ENCODE measurements at places on chromosomes 12 and 14.

GRCh38 chr12:93706824-93707223, 29.6 kb downstream of the CRADD start:
- no peak for DNase-seq

DNA sequence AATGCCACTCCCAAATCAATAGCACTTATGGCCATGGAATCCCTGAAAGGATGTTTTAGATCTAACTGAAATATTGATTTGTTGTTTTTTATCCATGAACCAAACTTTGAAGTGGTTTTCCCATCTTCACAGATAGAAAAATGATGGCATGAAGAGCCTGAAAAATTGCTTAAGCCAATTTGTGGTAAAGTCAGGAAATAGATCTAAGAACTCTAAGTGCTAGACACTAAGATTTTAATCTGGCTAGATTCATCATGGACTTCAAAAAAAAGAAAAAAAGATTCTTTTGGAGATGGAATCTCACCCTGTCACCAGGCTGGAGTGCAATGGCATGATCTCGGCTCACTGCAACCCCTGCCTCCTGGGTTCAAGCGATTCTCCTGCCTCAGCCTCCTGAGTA, 45.0 kb upstream of the STRN3 start:
- no peak for DNase-seq

GRCh38 chr14:52077256-52077979, 8.6 kb upstream of the NID2 start:
- DNase-seq = no peak

DNA sequence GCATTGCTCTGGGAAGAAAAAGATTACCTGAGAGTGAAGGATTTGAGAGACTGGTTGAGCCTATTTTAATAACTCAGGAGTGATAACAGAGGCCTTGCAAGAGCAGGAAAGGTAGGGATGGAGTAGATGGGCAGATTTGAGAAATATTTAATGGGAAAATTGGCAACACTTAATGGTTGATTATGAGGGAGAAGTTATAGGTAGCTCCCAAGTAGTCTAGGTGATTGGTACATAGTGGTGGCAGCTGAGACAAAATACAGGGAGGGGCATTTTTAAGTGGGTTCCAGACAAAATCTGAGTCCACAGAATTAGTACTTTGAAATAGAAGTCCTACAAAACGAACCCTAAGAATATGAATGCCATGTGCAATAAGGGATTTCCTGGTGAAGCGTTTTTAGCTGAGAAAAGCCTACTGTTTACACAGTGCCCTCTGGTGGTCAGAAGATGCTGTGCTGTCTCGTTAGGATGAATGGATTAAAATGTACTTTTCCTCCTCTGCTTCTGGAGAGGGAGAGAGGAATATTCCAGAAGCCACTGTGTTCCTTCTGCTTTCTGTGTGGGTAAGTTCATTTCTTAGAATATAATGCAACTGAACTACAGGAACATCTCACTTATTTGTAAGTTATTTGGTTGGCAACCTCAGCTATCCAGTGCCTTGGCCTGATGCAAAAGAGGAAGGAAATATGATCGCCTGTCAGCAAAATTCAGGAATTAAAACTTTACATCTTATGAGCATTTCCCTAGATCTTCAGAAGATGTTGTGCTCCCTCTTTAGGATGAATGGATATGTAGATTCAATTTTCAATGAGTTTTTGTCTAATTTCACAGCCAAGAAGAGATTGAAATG, 6.5 kb downstream of the ZBTB1 start:
- peak; percentile 46 for DNase-seq

- no peak for DNase-seq
Observed at GRCh38 chr12:131000000-131000486, 46.3 kb downstream of the ADGRD1 start.

DNA sequence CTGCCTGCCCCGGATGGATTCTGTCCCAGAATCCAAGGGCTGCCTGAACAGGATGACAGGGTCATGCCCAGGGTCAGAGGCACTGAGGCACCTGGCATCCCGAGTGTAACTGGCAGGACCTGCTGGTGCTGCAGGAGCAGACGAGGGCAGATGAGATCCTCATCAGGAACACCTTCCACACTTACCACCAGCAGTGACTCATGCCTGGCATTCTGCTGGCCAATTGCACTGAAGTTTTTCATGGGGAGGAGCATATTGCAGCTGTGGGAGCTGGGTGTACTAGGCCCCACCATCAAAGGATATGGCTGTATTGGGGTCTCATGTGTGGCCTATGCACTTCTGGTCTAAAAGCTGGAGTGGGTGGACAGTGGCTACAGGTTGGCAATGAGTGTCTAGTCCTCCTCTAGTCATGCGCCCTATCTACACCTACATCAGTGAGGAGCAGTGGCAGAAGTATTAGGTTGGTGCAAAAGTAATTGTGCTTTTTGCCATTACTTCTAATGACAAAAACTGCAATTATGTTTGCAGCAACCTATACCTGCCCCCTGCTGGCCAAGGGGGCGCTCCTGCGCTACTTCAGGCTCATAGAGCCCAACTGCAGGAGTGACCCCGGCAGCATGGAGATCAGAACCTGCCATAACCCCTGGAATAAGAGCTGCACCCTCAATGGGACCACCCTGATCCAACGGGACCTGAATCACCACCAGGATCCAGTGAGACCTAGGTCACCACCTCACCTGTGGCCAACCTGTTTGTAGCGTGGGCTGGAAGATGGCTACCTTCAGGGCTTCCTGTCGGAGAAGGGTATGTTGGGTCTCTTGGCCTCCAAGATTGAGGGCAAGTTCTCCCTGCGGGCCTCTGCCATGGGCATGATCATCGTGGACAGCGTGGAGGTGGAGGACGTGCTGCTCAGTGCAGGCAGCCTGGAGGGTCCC, 8.0 kb upstream of the C12orf42 start:
- DNase-seq = no peak
